ENCODE measurements at places on chromosomes 6 and 20.

DNA sequence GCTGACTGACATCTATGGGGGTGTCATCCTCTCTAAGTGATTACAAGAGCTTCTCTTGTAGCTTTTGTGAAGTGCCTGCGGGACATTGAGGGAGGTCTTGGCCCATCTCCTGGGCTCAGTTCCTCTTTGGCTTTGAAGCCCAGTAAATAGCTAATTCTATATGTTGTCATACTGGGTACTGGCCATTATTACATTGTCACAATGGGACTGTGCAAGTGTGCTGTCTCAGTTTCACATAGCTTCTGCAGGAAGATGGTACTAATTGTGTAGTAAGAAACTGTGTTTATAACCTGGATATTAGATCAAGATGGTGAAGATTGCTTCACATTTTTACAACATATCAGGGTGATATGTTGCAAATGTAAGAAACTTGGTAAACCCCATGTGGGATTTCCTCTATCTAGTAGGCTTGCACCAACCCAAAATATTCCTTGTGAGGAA, 19.9 kb downstream of the SPINT3 start:
- DNase-seq = no peak

DNA sequence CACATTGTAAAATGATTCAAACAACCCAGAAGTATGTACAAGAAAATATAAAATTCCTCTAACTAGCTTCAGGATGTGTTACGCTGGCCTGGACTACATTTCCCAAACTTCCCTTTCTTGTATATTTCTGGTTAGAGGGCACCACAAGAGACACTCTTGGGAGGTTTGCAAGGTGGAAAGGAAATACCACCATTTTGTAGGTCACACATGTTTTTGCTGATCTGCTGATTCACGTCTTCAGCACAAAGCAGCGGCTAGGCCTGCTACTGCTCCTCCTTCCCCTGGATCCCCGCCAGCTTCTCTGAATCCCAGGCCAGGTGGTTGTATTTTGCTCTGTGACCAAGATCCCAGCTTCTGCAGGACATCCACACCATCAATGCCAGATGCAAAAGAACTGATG, 104.2 kb downstream of the AGPAT4 start:
- DNase-seq = no peak

GRCh38 chr6:3566812-3567211, 110.0 kb upstream of the SLC22A23 start:
- no peak for DNase-seq

GRCh38 chr6:158655569-158656450, 6.0 kb downstream of the SYTL3 start:
- DNase-seq = no peak

DNA sequence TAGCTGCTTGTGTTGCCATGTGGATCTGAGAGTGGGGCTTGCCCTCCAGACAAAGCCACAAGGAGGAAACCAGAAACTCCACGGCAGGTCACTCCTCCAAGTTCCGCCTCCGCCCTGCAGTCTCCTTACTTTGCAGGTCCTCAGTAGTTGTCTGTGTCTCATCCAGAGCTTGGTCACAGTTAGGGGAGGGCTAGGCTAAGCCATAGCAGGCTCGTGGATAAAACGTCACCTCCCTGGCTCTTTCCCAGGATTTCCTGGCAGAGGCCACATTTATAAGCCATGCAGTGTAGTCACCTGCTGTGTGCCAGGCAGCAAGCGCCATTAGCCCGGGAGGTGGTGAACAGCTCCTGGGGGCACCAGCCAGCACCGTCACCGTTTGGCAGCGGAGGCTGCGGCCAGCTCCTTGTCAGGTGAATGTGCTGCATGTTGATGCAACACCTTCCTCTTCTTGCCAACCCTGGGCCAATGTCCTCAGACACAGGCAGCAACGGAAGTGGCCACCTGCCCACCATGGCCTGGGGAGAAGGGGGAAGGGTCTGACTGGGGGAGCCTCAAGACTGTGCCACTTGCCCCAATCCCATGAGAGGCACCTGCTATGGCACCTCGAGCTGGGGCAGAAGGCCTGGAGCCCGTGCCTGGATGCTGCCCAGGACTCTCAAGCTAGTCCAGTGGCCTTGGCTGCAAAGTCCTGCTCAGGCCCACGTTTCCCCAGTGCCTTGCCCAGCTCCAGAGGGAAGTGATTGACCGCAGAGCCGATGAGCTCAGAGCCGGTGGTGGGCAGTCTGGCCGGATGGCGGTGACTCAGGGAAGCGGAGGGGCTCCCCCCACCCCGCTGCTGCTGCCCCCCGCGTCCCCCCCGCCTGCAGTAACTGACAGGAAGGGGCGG, 39.0 kb upstream of the SLCO4A1 start:
- no peak for DNase-seq

All from effector CD4-positive, alpha-beta T cell (primary cell).